Stimulated activated CD4-positive, alpha-beta T cell treated with anti-CD3 and anti-CD28 coated beads, Interleukin-15, amount 100 ng/mL, for 1 hour (primary cell): ENCODE measurements at places on chromosomes 7 and 10.

- DNase-seq, result no peak
Measured at GRCh38 chr7:125966278-125967048, 1036.8 kb upstream of the POT1 start.

GRCh38 chr10:113666682-113667252, 2.9 kb upstream of the NRAP start:
- no peak for DNase-seq

DNA sequence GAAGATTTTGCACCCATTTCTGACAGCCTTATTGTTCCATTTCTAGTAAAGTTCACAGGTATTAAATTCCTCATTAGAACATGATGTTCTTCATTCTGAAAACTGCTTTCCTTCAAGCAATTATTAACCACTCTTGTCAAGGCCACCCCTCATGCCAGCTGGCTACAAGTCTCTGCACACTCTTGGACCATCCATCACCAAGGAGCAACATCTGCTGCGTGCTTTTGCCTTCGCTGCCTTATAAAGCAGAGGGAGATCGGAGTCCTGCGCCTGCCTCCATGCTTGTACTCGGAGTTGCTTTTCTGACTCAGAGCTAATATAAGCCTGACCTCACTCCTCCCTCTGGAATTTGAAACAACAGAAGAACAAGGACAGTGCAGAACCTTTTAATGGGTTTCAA, 529.9 kb upstream of the DPP6 start:
- no peak for DNase-seq

- no peak for DNase-seq
Measured at GRCh38 chr10:490891-491571, 198.4 kb downstream of the DIP2C start.

- no peak for DNase-seq
Measured at GRCh38 chr7:14841869-14842268, 60.7 kb downstream of the DGKB start.
